ENCODE measurements at places on chromosomes 4 and X.

GRCh38 chr4:105191621-105192210 is 45.0 kb downstream of the TET2 start:
- DNase-seq, result no peak

DNA sequence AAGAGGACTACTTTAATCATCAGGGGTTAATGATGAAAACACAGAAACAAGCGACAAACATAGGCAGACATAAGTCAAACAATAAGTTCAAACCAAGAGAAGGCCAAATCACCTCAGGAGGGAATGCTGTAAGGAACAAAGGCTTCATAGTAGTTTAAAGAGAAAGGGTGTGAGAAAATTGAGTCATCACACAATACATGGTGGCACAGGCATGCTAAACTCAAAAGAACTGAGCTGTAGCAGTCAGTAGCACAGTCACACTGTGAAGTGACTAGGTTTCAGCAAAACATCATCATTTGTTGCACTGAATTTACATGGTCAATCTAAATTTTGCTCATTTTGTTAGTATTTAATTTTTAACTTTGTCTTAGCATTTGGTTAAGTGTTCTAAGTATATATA is 24.2 kb downstream of the SMC1A start:
- no peak for DNase-seq

DNA sequence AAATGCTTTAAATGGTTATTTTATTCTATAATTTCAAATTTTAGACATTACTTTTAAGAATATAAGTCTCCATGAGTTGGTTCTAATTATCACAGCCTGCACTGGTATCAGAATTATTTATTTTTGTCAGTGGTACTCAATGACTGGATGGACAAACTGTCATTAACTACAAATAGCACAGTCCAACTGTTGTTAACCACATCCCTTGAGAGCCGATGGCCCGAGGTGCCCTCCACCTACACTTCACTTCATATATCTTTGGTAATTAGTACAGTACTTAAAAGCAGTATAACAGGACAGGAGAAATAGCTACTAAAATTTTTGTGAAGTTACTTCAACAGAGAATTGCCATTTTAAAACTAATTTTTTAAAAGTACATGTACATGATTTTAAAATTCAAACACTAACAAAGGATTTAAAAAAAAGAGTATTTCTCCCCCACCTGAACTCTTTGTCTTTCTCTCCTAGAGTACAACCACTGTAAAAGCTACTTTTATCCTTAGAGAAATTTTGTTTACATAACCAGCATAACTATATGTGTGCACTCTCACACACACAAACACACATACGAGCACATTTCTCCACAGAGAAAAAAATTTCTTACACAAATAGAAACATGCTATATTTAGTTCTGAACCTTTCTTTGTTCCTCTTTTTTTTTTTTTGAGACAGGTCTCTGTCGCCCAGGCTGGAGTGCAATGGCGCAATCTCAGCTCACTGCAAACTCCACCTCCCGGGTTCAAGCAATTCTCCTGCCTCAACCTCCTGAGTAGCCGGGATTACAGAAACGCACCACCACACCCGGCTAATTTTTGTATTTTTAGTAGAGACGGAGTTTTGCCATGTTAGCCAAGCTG is 6.5 kb downstream of the TIFA start:
- DNase-seq, result no peak

DNA sequence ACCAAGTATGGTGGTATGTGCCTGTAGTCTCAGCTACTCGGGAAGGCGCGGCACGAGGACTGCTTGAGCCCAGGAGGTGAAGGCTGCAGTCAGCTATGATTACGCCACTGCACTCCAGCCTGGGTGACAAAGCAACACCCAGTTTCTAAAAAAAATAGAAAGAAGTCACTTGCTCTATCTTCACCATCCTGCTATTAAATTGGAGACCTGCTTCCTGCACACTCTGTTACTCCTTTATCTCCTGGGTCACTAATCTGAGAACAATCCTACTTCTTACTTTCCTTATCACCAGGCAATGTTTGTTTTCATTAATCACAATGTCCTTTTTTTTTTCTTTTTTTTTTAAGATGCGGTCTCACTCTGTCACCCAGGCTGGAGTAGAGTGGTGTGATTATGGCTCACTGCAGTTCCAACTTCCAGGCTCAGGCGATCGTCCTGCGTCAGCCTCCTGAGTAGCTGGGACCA is 16.2 kb downstream of the PRKX start:
- DNase-seq, result no peak

- DNase-seq, result no peak
Measured at GRCh38 chrX:17525762-17526555, 151.0 kb downstream of the NHS start.

GRCh38 chr4:7132249-7132648 is 60.1 kb upstream of the SORCS2 start:
- DNase-seq, result no peak

GRCh38 chr4:72442715-72443114 is 126.3 kb downstream of the ADAMTS3 start:
- no peak for DNase-seq

- DNase-seq, result no peak
Measured at GRCh38 chr4:107838861-107839565, 14.3 kb downstream of the SGMS2 start.

DNA sequence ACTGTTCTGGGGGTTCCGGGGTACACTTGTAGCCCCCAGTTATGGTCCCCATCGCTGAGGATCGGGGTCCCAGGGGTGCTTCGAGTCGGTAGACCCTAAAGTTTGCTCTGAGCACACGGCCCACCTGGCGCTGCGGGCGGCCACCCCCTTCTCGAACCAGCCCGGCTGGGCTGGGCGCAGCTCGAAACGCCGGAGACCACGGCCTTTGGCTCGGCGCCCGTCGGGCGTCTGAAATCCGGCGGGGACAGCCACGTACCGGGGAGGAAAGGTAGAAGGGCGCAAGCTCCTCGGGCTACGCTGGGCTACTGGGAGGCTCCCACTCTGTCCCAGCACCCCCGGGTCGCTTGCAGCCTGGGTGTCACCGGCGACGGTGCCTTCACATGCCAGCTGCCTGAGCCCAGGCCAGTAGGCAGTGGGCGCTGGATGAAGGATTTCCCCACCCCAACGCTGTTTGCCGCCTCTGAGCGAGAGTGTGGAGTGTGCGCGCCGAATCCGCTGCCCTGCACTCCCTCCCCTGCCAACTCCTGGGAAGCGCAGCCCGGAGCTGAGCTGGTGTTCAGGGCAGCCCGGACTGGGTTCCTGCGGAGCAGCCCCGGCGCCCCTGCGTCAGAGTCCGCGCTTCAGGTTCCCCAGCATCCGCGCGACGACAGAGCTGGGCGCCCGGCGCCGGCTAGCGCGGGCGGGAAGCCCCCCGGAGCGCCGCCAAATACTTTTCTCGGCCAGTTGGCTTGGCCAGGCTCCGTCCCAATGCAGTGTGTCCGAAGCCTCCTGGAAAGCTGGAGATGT is 637 bp downstream of the MAMLD1 start:
- peak; percentile 86 for DNase-seq

- DNase-seq, result no peak
Measured at GRCh38 chr4:107265859-107266258, 229.7 kb upstream of the DKK2 start.

DNA sequence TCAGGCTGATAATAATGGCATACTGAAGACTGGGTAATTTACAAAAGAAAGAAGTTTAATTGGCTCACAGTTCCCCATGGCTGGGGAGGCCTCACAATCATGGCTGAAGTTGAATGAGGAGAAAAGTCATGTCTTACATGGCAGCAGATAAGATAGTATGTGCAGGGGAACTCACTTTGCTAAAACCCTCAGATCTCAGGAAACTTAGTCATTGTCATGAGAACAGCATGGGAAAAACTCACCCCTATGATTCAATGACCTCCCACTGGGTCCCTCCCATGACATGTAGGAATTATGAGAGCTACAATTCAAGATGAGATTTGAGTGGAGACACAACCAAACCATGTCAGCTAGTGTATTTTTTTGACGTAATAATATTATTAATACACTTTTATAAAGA is 149.8 kb upstream of the BOD1L1 start:
- DNase-seq, result no peak

DNA sequence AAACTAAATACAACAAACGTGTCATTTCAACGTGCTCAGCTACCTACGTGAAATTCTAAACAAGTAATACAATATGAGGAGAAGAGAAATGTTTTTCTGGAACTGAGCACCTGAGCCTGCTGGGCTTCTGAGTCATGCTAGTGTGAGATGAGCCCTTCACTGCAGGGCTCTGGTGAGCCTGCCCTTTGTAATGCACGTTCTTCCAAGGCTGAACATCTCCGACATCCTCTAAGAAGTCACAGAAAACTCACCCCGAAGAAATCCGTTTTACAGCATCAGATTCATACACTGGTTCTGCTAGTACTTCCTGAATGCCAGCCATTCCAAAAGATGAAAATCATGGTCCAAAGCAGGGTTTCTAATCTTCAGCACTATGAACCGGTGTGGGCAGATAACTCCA is 157.1 kb downstream of the AMELX start:
- DNase-seq, result no peak
